ENCODE measurements at places on chromosomes 1 and 21. TPM values are rescaled to one million over a fixed set of nuclear protein-coding genes. Genes with fewer than 3 reads are reported as not detected.
A peak's percentile ranks its signal among the peaks of the same experiment; 100 is the strongest.

TESK2 gene
- 2.1 TPM for total RNA-seq

PGLYRP3 gene
- not detected for total RNA-seq

- H3K27ac ChIP-seq: no peak overlapping the region
- H3K27me3 ChIP-seq: no peaks in the 10 kb centered on the region
- no peaks in the 10 kb centered on the region for H3K36me3 ChIP-seq
Measured at GRCh38 chr1:239587066-239587465, 200.7 kb downstream of the CHRM3 start.

DNA sequence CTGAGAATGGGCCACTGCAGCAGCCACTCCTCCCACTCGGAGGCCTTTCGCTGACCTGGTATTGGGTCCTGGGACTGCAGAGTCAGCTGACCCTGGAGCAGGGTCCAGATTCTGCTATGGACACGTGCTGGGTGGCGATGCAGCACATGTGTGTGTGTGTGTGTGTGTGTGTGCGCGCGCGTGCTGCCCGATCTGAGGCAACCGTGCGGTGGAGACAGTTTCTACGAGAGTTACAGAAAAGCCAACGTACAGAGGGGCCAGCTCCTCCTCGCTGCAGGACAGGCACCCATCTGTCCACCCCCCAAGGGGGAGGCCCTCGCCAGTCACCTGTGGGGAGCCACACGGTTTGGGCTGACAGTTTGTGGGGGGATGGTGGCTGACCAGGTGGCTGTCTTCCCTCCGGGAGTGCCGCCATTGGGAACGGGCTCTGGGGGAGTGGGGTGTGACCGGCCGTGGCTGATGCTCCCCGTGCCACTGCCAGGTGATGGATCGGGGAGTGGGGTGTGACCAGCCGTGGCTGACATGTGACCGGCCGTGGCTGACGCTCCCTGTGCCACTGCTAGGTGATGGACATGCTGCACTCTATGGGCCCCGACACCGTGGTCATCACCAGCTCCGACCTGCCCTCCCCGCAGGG lies 24.0 kb downstream of the CSTB start:
- H3K27me3 ChIP-seq: no peaks in the 10 kb centered on the region
- H3K4me3 ChIP-seq: no peak overlapping the region
- no peaks in the 10 kb centered on the region for H3K4me1 ChIP-seq
- DNase-seq: no peak
- peaks cover 3% of the 10 kb centered on the region for H3K36me3 ChIP-seq
- no peak overlapping the region for H3K27ac ChIP-seq

GRCh38 chr1:61961009-61961408 lies 218.7 kb downstream of the PATJ start:
- no peak overlapping the region for H3K27ac ChIP-seq
- H3K4me1 ChIP-seq: no peaks in the 10 kb centered on the region
- H3K36me3 ChIP-seq: no peaks in the 10 kb centered on the region
- H3K27me3 ChIP-seq: no peaks in the 10 kb centered on the region
- no peak overlapping the region for H3K4me3 ChIP-seq
- DNase-seq: no peak

DNA sequence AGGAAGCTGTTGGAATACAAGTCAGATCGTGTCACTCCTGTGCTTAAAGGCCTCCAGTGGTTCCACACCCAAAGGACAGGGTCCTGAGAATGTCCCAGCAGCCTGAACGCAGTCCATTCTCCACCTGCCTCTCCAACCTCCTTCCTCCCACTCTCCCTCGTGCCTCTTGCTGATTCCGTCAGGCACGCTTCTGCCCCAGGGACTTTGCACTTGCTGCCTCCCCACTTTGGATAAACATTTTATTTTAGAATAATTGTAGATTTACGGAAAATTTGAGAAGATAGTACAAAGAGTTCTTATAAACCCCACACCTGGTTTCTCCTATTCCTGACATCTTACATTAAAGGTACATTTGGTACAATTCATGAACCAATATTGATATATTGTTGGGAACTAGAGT lies 28.4 kb upstream of the LDLRAP1 start:
- no peaks in the 10 kb centered on the region for H3K36me3 ChIP-seq
- no peak overlapping the region for H3K27ac ChIP-seq
- H3K4me1 ChIP-seq: no peaks in the 10 kb centered on the region
- DNase-seq: no peak

DNA sequence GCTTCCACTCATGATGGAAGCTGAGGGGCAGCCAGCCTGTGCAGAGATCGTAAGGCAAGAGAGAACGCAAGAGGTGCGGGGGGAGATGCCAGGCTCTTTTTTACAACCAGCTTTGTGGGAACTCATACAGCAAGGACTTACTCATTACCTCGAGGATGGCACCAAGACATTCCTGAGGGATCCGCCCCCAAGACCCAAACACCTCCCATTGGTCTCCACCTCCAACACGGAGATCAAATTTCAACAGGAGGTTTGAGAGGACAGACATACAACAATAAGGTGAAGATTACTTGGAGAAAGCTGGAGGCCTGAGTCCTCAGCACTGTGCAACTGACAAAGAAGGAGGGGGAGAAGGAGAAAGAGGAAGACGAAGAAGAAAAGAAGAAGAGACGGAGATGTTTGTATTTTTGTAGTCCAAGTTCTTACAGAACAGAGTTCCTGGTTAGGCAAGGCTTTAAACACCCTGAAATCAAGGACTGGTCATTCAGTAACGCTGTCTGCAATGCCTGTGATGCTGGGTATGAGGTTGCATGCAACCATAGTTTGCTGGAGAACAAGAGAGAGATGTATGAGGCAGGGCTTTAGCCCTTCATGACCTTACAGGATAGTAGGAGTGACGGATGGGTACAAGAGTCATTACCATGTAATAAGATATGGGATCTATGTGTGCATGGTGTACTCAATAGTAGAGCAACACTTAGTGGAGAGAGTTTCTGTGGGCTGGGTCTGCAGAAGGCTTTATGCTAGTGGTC lies 19.7 kb upstream of the GALNT2 start:
- H3K27me3 ChIP-seq: peaks cover 8% of the 10 kb centered on the region
- no peak for DNase-seq
- no peak overlapping the region for H3K27ac ChIP-seq
- no peaks in the 10 kb centered on the region for H3K36me3 ChIP-seq
- H3K4me3 ChIP-seq: no peak overlapping the region
- H3K4me1 ChIP-seq: no peaks in the 10 kb centered on the region

GRCh38 chr1:211469938-211470529 lies 21.9 kb downstream of the RD3 start:
- peaks cover 7% of the 10 kb centered on the region for H3K27me3 ChIP-seq
- H3K36me3 ChIP-seq: no peaks in the 10 kb centered on the region
- no peak overlapping the region for H3K4me3 ChIP-seq
- no peak overlapping the region for H3K27ac ChIP-seq

DNA sequence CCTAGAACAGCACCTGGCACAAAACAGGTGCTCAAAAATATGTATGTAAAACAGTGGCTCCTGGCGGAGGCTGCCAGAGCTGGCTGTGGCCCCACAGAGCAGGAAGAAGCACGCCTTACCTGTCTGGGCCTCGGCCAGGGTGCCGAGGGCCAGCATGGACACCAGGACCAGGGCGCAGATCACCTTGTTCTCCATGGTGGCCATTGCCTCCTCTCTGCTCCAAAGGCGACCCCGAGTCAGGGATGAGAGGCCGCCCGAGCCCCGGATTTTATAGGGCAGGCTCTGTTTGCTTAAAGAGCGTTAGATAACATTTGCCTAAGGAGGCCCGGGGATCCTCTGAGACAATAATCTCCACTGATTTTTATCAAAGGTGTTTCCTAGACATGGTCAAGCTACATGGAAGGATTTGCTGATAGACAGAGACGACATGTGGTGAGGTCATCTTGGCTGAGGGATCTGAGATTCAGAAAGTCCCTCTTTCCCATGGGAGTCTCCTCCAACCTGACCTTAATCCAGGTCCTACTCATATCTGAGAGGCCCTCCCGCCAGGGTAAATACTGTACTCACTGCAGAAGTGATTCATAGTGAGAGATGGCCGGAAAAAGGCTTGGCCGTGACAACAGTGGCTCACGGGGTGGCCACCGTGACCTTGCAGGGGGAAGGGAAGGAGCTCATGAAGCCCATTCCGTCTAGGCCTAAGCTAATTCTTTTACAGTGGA lies at the start of gene TFF1:
TFF1 (minus strand) TSS at position 244 of the 719 bp plus-strand sequence; CDS start at position 204, 40 bp downstream.
- H3K36me3 ChIP-seq: no peaks in the 10 kb centered on the region
- H3K4me1 ChIP-seq: no peaks in the 10 kb centered on the region
- DNase-seq: peak; percentile 2

DNA sequence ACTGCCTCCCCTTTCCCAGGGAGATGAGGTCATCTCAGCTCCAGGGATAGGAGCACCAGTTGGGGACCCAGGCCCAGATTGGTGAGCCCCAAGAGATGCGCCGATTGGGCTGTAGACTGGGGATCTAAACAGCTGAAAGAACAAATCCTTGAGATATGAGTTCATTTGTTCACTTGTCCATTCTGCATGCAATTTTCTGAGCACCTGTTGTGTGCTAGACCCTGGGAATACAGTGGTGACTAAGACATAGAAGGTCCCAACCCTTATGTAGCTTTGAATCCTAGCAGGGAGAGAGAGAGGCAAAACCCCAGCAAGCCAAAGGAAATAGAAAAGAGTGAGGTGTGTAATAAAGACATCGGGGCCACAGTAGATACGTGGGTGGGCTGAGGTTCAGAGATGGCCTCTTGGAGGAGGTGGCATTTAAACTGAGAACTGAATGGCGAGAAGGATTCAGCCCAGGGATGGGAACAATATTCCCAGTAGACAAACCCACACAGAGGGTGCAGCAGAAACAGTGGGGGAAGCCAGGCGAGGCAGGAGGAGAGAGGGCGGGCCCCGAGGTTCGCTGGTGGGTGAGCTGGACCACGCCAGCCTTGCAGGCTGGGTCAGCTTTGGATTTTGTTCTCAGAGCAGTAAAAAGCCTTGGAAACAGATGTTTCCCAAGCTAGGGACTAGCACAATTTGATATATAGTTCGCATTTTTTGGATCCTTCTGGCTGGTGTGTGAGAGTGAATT lies 105.6 kb upstream of the ACTL8 start:
- H3K36me3 ChIP-seq: no peaks in the 10 kb centered on the region
- H3K27me3 ChIP-seq: no peaks in the 10 kb centered on the region
- H3K4me3 ChIP-seq: no peak overlapping the region
- H3K27ac ChIP-seq: no peak overlapping the region

GRCh38 chr1:25173809-25174340 lies 58.4 kb downstream of the SYF2 start:
- H3K27ac ChIP-seq: no peak overlapping the region
- DNase-seq: no peak
- H3K27me3 ChIP-seq: no peaks in the 10 kb centered on the region
- no peaks in the 10 kb centered on the region for H3K4me1 ChIP-seq
- no peaks in the 10 kb centered on the region for H3K36me3 ChIP-seq
- no peak overlapping the region for H3K4me3 ChIP-seq

All from endothelial cell of umbilical vein (primary cell).